ENCODE measurements at places on chromosomes 11 and 22.
A peak's percentile ranks its signal among the peaks of the same experiment; 100 is the strongest.

- no peak for DNase-seq
Observed at GRCh38 chr22:40519284-40519947, 117.1 kb downstream of the MRTFA start.

- DNase-seq = no peak
Observed at GRCh38 chr22:28600546-28601143, 79.0 kb downstream of the TTC28 start.

GRCh38 chr22:30731658-30732057 lies 37.0 kb downstream of the OSBP2 start:
- no peak for DNase-seq

GRCh38 chr22:38454353-38455075 lies 485 bp downstream of the KCNJ4 start:
- no peak for DNase-seq

DNA sequence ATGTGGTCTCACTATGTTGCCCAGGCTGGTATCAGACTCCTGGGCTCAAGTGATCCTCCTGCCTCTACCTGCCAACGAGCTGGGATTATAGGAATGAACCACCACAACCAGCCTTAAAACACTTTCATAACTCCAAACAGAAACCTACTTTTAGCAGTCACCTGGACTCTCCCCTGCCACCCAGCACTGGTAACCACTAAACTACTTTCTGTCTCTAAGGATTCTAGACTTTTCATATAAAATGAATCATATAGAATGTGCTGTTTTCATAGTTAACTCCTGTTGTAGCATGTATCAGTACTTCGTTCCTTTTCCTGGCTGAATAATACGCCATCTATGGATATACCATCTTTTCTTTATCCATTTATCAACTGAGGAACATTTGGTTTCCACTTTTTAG lies 29.4 kb upstream of the PISD start:
- no peak for DNase-seq

- no peak for DNase-seq
Observed at GRCh38 chr11:82756765-82757639, 23.3 kb upstream of the FAM181B start.

- no peak for DNase-seq
Observed at GRCh38 chr11:132464003-132464342, 1068.3 kb downstream of the OPCML start.

- DNase-seq = no peak
Observed at GRCh38 chr11:19073454-19074415, 13.2 kb upstream of the MRGPRX2 start.

GRCh38 chr11:8671193-8671612 lies 11.3 kb downstream of the TRIM66 start:
- peak; percentile 91 for DNase-seq

DNA sequence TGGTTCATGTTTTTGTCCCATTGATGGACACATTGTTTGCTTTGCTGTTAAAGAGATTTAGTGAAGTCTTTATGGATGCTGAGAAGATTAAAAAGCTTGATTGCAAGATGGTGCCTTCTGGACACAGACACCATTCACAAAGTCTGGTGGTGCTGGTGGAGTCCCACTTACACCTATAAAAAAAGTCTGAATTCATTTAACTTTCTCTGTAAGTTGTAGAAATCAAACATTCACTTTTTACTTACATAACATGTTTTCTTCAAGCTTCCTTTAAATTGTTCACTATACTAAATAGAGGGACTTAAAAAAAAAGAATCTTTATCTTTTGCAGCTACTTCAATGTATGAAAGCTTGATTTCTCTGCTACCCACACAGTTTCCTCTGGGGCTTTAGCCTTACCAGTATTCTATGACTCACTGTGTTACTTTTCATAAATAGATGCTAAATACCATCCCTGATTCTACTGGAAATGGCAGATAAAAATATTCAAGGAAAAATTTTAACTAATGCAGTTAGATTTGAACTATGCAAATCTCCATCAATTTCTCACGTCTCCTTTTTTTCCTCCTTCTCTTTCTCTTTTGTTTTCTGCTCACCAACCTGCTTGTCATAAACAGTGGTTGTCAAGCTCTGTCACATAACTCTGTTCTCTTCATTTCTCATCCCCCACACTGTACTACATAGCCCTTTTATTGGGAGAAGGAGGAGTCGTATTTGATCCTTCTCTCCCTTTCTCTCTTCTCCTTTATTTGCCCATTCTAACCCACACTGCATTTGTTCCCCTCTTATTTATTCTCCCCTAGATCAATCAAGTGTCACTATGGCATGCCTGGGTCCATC lies 89.7 kb downstream of the FAM76B start:
- peak; percentile 39 for DNase-seq

GRCh38 chr11:43746670-43747069 lies 66.1 kb downstream of the HSD17B12 start:
- no peak for DNase-seq

DNA sequence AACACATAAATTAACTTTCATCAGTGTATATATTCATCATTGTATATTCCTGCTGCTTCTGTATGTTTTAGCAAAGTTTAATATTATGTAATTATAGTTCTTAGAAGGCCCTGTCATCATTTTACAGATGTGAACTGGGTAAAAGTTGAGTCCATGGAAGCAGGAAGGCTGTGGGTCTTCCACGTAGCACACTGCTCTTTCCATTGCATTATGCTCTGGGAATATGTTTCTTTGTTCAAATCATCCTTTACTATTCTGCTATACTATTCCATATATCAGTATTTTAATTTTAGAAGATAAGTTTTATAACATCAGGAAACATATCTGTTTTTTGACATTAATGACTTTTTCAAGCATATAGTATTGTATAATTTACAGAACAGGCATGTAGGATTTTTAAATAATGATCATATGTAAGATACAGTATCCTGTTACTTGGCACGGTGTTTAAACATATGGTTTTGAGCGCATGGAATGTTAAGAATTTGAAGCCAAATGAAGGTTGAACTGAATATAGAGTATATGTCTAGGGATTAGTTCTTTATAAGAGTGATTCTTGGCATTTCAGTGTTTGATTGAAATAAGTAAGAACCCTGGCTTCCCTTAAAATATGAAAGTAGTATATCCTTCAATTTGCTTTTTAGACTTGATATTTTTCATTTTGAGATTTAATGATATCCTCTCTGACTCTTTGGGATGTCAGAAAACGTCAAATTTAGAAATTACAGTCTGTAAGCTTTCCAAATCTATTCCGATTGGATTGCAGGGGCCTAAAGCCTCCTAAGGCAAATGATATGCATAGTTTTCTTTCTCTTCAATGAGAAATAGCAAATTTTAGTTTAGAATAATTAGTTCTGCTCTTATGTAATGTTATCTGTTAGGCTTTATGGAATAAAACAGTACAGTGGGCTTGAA lies 8.6 kb downstream of the CCDC81 start:
- no peak for DNase-seq

DNA sequence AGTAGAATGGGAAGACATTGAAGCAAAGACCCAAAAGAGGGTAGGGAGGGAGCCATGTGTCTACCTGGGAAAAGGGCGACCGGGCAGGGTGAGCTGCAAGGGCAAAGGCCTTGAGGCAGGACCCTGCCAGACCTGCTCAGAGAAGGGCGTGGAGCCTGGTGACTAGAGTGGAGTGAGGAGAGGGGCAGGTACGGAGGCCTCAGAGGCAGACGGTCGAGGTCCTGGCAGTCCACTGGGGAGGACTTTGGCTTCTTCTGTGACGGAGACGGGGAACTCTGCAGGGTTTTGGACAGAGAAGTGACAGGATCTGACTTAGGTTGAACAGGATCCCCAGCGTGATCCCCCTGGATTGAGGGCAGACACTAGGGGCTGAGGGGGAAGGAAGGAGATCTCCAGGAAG lies 12.9 kb downstream of the RIBC2 start:
- no peak for DNase-seq

GRCh38 chr11:121191818-121192217 lies 90.8 kb downstream of the TECTA start:
- no peak for DNase-seq

DNA sequence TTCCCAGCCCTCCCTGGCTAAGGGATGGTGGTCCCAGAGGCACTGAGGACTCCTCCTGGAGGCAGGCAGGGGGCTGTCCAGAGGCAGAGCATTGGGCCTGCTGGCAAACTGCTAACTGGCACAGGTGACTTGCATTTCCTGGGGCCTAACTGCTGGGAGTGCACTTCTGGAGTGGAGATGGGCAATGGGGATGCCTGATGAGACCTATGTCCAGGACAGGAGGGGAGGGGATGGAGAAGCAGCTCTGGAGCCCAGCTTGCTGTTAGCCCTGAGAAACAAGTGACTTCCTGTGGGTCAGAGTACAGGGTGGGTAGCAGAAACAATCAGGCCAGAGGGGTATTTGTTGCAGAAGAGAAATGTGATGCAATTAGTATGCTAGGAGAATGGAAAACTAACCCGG lies 253.2 kb downstream of the ST3GAL4 start:
- DNase-seq = no peak

DNA sequence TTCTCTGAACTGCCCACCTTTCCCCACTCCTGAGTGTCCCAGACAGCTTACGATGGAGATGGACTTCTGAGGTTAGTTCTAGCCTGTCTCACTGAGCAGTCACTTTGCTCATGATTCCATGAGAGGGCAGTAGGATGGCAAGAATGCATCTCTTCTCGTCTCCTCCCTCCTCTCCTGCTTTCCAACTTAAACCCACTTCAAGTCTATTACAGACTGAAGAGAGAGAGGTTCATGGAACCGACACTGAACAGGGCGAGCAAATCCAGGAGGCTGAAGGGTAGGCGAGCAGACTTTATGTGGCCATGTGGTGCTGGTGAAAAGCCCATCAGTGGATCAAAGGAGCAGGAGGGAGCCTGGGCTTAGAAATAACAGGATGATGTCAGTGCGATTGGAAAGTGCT lies 38.6 kb downstream of the CEP164 start:
- no peak for DNase-seq

- DNase-seq = no peak
Observed at GRCh38 chr11:76244316-76244851, 38.1 kb upstream of the WNT11 start.

DNA sequence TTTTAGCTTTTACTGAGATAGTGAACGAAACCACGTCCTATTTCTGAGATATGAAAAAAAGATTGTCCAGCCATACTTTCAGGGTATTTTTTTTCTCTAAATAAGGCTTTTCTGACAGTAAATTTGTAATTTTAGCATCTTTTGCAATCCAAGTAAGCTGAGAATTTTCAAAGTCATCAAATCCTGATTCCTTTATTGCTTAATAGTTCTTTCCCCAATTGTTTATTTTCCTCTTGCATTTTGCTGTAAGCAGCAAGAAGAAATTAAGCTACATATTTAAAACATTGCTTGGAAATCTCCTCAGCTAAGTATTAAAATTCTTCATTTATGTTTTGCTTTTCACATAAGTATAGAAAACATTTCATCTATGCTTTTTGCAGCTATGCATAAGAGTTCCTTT lies 493.3 kb upstream of the CCDC179 start:
- DNase-seq = no peak

DNA sequence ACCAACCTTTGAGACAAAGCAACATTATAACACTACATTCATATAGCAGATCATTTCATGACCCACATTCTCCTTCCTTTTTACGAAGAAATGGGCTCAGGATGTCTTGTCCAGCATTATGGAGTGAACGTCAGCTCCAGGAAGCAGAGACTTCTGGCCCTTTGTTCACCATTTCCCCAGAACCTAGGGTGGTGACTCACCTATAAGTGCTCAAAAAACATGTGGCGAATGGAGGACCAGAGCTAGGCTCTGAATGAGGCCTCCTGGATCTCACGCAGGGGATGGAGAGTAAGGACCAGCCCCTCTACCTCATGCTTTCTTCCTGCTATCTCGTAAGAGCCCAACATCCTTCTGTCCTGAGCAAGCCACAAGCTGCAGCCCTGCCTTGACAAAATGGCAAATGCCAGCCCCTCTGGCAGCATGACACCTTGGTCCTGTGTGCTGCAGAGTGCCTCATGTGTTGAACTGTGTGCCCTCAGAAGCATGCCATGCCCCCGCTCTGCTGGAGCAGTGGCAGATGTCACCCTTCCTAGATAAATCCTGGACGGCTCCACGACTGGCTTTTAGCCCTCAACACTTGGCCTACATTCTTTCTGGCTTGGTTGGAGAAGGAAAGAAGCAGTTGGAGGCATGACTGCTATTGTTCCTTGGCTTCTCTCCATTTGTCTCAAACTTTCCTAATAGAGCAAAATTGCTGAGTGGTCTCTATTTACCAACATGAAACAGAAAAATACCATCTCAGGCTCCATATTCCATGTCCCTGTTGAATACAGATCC lies 6.5 kb upstream of the ST3GAL4 start:
- DNase-seq = no peak

GRCh38 chr22:24091551-24092420 lies 80.7 kb downstream of the CABIN1 start:
- DNase-seq = no peak

GRCh38 chr11:70490723-70491558 lies 92.6 kb downstream of the CTTN start:
- DNase-seq = no peak

- no peak for DNase-seq
Observed at GRCh38 chr11:108588287-108588686, 5.3 kb downstream of the EXPH5 start.

- DNase-seq = no peak
Observed at GRCh38 chr11:128291007-128291406, 296.4 kb downstream of the ETS1 start.

GRCh38 chr11:76623171-76623883 lies 47.2 kb downstream of the LRRC32 start:
- peak; percentile 61 for DNase-seq

DNA sequence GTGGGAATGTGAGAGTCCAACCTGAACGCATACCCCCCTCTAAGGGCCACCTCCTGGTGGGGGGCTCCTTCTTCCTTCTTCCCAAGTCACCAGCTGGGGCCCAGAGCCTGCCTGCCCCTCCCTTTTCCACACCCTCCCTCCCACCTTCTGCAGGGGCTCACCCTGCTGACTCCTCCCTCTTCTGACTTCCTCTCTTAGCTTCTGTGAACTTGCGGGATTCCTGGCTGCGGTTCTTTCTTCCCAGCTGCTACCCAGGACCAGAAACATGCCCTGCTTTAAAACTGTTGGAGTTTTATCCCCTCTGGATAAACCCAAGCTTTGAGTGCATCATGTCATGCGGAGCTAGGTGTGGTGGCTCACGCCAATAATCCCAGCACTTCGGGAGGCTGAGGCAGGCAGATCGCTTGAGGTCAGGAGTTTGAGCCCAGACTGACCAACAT lies 10.2 kb downstream of the LRRC74B start:
- DNase-seq = no peak

DNA sequence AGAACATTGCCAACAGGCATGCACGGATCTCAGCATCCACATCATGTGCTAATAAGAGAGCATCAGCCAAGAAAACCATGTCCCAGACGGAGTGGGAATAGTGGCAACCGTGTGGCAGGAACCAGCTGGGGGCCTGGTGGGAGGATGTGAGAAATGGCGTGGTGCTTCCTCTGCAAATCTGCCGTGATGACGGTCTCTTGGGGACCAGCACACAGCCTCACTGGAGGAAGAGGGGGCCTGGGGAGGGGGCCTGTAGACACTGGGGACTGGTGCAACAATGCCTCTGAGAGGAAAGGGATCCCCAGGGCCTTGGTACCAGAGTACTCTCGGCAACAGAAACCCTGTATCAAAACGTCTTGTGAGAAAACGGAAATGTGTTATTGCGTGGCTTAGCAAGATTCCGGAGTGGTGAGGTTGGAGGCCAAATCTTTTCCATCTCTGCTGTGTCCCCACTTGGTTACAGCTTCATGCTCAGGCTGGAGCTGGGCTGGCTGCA lies 154.3 kb upstream of the TBCEL start:
- DNase-seq = no peak

All from NCI-H226 (cell line).